Fibroblast of the conjunctiva (primary cell): ENCODE measurements at places on chromosomes 6 and 20.

GRCh38 chr6:37243131-37243815 lies 14.3 kb upstream of the TBC1D22B start:
- no peak for DNase-seq

DNA sequence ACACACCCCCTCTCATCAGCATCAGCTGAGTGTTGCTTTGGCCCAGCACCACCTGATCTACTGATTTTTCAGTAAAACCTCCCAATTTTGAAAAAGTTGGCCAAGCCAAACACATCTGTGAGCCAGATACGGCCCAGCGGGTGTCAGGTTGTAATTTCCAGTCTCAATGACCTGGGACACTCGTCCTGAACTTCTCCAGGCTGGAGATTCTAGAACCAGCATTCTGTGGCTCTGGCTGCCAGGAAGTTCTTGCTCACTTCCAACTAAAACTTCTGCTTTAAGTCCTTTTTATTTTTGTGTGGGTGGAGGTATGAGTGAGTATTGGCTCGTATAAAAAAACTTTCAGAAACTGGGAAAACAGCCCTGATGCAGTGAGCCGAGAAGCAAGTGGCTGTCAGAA lies 5.1 kb downstream of the KIAA1755 start:
- DNase-seq: no peak

DNA sequence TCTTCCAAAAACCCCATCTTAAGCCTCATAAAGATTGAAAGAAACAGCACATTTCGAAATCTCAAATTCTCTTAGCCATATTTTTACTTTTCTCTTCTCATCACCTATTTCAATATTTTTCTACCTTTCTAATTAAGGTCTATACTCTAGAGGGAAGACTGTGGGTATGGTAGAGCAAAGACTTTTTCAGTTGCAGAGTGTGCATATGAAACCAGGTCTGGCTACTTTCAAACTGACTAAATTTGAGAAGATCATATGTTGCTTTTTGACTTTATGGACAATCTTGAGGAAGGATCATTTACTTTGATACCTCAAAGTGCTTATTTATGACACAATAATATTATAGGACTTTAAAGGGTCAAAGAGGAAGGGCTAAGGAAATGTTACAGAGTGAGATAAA lies 20.7 kb downstream of the FILIP1 start:
- DNase-seq: no peak

- no peak for DNase-seq
Observed at GRCh38 chr6:166361077-166361429, 18.7 kb upstream of the SFT2D1 start.

DNA sequence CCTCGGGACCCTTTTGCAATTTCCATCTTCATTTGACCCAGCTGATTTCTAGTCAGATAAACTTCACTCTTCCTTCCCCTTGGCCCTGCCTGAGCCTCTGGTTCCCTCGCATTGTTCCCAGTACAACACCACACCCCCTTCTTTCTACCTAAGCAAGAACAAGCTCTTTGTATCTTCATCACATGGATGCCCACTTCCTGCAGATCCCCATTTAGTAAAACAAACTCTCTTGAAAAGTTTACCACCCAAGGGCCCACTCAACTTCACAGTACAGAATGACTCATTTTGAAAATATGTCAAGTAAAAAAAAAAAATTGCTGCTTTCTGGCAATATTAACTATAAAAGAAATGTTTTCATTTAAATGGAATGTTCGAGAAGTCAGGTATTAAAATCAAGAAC lies 5.2 kb downstream of the FAXC start:
- peak; percentile 1 for DNase-seq

DNA sequence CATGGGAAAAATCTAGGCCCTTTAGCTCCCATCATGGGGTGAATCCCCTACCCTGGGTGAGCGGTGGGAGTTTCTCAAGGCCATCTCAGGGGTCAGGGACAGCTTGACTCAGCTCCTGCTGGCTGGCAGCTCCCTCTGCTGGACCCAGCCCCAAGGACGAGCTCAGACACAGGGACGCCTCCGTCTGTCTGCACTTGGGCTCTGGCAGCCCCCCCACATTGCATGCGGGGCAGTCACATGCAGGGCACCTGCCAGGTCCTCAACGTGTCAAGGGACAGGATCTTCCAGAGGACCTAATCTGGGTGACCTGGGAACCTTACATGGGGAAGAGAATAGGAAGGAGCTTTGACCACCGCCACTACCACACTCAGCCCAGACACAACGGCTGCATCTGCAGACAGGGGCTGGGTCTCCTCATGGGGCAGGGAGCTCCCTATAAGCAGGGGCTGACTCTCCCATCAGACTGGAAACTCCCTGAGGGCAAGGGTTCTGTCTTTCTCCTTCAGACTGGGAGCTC lies 173.4 kb downstream of the MRPL14 start:
- DNase-seq: no peak

DNA sequence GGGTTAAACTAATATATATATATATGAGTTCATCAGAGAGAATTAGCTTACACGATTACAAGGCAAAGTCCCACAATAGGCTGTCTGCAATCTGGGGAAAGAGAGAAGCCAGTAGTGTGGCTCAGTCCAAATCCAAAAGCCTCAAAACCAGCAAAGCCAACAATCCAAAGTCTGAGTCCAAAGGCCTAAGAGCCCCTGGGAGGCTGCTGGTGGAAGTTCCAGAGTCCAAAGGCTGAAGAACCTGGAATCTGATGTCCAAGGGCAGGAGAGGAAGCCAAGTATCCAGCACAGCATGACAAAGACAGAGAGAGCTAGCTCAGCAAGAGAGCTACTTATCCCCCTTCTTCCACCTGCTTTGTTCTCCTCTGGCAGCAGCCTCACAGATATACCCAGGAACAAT lies 274.7 kb upstream of the ID4 start:
- no peak for DNase-seq

GRCh38 chr6:36277946-36278470 lies 8.1 kb downstream of the PNPLA1 start:
- DNase-seq: no peak

DNA sequence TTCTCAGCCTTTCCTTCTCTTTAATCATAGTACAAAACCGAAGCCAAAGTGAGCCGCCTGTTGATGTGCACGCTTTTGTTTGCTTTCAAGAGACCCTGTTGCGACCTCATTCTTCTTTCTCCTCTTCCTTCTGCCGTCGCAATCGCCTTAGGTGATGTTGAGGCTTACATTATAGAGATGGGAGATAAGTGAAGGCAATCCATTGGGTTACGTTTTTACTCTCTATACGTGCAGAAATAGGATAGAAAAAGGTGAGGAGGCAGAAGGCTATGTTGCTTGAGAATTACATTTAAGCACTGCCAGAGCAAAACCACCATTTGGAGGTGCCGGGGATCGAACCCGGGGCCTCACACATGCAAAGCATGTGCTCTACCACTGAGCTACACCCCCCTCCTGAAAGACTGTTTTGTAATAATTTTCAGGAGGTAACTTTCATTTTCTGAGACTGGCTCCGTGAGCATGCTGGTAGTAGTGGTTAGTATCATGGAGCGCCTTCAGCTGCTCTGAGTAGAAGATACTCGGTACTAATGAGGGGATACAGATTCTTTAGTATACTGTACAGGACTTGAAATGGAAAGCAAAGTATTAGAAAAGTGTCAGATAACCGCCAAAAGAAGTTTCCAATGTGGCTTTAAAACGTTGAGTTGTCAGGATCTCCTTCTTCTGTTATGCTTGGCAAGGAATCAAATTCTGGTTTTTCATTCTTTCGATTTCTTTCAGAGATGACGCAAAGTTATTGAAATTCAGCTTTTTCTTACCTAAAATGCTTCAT lies 165.6 kb downstream of the TRIM27 start:
- peak; percentile 73 for DNase-seq

DNA sequence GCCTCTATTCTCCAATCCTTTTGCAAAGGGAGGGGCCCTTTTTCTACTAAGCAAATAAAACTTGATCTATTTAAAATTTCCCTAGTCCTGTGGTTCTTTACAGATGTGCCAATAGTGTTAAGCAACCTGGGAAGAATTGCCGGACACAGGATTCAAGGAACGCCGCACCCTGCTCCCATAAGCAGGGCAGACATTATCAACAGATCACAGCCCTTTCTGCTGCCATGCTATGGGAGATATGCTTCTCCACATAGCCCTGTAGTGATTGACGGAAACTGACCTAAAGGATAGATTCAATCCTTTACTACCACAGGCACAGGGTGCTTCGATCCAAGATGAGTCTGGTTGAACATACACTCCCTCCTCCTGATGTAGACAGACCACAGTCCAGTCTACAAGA lies 118.4 kb upstream of the TRAF3IP2 start:
- no peak for DNase-seq

DNA sequence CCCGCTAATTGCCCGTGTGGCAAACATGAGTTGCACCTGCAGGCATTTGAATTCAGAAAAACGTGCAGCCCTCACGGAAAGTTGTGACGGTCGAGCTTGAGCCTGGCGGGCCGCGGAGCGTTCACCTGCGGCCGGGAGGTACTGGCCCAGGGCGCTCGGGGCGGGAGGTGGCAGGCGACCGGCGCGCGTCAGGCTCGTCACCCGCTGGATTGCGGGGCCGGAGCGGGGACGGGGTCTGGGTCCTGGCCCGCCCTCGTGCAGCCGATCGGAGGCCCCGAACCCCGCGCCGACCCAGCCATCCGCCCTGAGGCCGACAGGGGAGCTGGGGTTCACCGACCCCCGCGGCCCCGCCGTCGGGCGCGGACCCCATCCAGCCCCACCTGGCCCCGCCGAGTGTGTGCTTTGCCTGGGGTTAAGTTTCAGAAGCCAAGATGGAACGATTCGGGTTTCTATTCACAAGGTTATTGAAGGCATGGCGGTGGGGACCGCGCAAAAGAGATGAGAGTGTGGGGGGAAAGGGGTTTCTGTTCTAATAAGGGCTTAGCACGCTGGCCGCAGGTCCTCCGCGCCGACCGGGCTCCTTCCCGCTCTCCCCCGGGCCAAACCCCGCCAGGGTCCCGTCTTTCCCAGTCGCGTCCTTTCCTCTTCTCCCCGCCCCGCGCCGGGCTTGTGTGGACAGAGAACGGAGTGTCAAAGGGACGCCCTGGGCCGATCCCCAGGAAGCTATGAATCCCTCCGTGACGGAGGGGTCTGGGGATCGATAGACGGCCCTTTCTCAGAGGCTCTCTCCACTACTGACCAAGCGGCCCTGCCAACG lies 1.6 kb upstream of the HEY2 start:
- DNase-seq: no peak

- DNase-seq: no peak
Observed at GRCh38 chr6:111779031-111779430, 94.2 kb downstream of the FYN start.

GRCh38 chr6:163679753-163680152 lies 265.2 kb downstream of the QKI start:
- no peak for DNase-seq
